Activated T-helper 1 cell treated with anti-CD3 and anti-CD28 coated beads, Interleukin-2, amount 50 U/mL, for 16 hours (primary cell): ENCODE measurements at places on chromosomes 1 and 21.

DNA sequence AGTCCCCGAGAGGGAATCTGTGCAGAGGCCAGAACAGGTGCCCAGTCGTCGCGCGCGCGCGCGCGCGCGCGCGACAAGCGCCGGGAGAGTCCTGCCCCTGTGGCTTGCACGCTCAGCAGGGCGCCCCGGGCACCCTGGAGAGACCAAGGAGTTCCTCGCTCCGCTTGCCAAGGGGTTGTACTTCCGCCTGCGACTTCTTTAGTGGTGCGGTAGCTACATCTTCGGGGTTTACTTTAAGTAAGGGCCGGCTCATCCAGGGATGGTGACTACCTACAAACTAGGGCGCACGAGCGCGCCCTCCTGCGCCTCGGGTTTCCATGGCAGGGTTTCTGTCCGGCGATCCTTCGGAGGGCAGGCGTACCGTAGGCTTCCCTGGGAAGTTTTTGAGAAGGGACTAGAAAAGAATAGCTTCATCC is 1.4 kb downstream of the LHX4 start:
- DNase-seq: no peak

GRCh38 chr1:36864823-36865601 is 169.3 kb downstream of the GRIK3 start:
- no peak for DNase-seq

DNA sequence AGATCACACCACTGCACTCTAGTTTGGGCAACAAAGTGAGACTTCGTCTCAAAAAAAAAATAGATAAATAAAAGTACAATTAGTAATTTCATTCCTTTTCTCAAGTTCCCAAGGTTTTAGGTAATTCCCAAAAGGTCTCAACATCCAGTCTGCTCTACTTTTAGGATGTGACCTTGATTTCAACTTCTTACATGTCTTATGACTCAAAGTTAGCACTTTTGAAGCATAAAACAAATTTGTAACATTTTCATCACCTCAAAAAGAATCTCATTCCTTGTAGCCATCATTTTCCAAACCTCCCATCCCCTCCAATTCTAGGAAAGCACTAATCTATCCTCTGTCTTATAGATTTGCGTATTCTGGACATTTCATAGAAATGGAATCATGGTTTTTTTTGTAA is 32.2 kb downstream of the SNX27 start:
- DNase-seq: no peak

GRCh38 chr1:66266350-66266749 is 267.6 kb upstream of the SGIP1 start:
- DNase-seq: no peak

DNA sequence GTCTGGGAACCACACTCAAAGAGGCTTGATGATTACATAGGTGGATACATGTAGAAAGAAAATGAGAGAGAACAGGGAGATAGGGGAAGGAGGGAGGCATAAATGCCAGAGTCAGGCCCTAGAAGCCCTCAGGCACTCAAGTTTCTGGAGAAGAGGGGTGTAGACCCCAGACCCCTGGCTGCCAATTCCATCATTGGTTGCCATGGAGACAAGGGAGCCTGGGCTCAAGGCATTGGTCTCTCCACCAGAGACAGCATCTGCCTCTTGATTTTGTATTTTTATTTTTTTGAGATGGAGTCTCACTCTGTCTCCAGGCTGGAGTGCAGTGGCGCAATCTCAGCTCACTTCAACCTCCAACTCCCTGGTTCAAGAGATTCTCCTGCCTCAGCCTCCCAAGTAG is 114.3 kb upstream of the GRIK3 start:
- no peak for DNase-seq

DNA sequence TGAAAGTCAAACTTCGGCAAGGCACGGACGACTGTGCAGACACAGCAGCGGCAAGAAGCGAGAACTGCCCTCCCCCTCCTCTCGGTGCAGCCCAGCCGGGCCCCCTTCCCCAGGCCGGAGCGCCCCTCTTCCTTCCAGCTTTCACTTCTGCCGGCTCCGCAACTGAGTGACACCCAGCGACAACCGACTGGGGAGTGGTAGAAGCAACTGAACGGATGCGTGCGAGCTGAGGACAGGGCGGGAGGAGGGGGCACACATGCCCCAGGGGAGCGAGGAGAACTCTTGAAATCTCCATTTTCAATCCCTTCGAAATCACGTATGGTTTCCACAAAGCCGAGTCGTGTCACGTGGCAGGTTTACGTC is 146.6 kb downstream of the PGBD5 start:
- no peak for DNase-seq

- DNase-seq: no peak
These were observed 228.9 kb upstream of the TMEM51 start for GRCh38 chr1:14924455-14925331.

- no peak for DNase-seq
These were observed 1.7 kb downstream of the PADI3 start for GRCh38 chr1:17250601-17251000.

GRCh38 chr1:179818260-179818659 is 59.3 kb downstream of the TOR1AIP2 start:
- no peak for DNase-seq
